ENCODE measurements at places on chromosomes 6 and 20.

- no peak for DNase-seq
- no peaks in the 10 kb centered on the region for H3K4me1 ChIP-seq
- H3K27me3 ChIP-seq, result no peaks in the 10 kb centered on the region
- H3K36me3 ChIP-seq, result no peaks in the 10 kb centered on the region
- H3K4me3 ChIP-seq, result no peak overlapping the region
These were observed 260.9 kb downstream of the TENT5A start for GRCh38 chr6:81491454-81492101.

DNA sequence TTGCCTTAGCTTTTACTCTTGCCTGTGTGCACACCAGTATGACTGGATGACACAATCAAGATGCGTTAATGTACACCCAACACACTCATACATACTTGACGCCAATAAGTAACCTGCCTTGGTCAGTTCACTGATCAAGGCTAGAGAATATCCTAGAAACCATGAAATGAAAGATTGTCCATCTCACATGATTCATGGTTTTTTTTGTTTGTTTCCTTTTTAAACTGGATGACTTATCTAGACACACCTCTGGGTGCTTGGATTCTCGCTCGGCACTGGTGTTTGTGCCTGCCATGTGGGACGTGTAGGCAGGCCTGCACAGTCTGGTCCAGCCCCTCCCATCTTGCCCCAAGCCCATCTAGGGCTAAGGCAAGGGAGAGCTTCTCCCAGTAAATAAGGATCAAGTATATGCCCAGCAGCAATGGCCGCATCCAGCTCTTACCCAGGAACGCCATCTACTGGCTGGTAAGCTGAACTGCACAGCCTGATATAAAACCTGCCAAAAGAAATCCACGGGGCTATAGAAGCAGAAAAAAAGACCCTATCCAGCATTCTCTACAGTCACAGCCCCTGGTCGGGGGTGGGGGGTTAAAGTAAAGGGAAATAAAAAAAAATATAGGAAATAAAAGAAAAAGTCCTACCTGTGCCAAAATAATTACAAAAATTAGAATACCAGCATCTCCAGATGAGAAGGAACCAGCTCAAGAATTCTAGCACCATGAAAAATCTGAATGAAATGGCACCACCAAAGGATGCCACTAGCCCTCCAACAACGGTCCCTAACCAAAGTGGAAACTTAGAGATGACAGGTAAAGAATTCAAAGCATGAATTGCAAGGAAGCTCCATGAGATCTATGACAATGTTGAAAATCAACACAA, 73.3 kb downstream of the OTOR start:
- H3K4me1 ChIP-seq, result no peaks in the 10 kb centered on the region
- peak; percentile 39 for DNase-seq
- H3K36me3 ChIP-seq, result no peaks in the 10 kb centered on the region
- H3K27me3 ChIP-seq, result no peaks in the 10 kb centered on the region
- H3K27ac ChIP-seq, result no peak overlapping the region

DNA sequence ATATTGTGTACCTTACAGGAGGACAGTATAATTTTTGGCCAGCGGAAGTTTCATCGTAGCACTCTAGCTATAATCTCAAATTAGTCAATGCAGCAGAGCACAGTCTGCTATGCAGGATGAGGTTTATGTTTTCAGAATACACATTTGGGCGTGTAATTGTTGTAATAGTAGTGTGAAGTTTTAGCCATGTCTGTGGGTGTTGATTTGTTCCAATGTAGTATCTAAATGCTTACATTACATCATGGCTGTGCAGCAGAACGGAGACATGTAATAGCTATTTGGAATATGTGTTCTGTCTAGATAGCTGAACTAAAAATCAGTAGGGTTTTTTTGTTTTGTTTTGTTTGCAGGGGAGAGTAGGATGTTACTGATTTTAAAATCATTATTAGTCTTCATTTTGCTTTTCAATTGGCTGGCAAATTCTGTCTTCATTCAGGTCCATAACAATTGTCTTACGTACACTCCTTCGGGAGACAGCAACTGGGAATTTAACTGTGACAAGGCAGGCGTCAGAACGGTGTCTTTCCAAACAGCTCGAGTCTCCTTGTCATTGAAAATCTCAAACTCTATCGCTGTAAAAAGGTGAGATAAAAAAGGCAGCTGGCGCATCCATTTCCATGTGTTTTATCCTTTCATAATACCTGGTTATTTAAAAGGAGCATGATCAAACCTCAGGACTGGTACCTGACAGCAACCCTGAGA, 65.1 kb upstream of the CDH4 start:
- no peak overlapping the region for H3K27ac ChIP-seq
- no peaks in the 10 kb centered on the region for H3K4me1 ChIP-seq
- no peaks in the 10 kb centered on the region for H3K36me3 ChIP-seq
- no peaks in the 10 kb centered on the region for H3K27me3 ChIP-seq
- no peak for DNase-seq

DNA sequence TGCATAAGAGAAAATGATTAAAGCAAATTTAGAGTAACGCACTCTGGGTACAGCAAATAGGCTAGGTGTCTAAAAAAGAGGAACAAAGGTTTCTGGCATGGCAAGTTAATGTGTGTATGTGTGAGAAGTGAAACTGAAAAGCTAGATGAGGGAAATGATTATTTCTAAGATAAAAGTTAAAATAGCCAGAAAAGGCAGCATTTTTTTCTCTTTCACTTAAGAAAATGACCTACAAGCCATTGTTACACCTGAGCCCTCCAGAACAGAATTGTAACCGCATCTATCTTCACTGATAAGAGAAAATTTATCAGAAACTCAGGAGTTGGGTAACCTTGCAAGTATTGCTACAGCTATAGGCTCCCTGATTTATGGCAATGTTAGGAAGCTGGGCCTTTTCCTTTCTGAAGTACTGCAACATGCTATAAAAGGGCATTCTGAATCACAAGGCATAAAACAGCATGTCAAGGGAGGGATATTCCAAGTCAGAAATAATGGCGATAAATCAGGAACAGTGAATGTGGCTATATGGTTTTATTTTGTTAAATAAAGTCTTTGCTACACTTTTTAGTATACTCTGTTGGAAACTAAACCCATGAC, 395.3 kb downstream of the TBC1D32 start:
- H3K27me3 ChIP-seq, result no peaks in the 10 kb centered on the region
- no peak overlapping the region for H3K4me3 ChIP-seq
- no peak for DNase-seq

GRCh38 chr20:37297066-37297736, 7.7 kb downstream of the MANBAL start:
- H3K4me3 ChIP-seq, result no peak overlapping the region
- peaks cover 36% of the 10 kb centered on the region for H3K4me1 ChIP-seq
- H3K27ac ChIP-seq, result no peak overlapping the region
- H3K27me3 ChIP-seq, result no peaks in the 10 kb centered on the region
- no peak for DNase-seq

DNA sequence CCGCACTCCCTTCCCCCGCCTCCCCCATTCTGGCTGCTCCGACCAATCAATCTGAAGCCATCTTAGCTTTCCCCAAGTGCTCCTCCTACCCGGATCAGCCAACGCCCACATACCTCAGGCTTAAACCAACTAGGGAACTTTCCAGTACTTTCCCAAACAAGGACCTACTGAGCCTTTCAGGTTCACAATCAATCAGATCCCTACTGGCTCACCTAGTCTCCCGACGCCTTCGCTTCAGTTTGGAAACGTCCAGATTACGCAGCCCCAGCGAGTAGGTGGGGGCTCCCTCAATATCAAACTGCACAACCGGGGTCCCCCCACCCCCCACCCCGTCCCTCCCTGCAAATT, 432 bp downstream of the HSPA1L start:
- peaks cover 21% of the 10 kb centered on the region for H3K4me1 ChIP-seq
- H3K4me3 ChIP-seq, result peak overlapping the region; percentile 33
- H3K27ac ChIP-seq, result peak overlapping the region; percentile 65
- peak; percentile 96 for DNase-seq

GRCh38 chr20:35173576-35174192, 1.8 kb downstream of the PROCR start:
- H3K4me3 ChIP-seq, result peak overlapping the region; percentile 80
- peak overlapping the region; percentile 31 for H3K27ac ChIP-seq
- peak; percentile 57 for DNase-seq
- H3K4me1 ChIP-seq, result peaks cover 30% of the 10 kb centered on the region

GRCh38 chr6:108502832-108503231, 57.9 kb upstream of the FOXO3 start:
- no peaks in the 10 kb centered on the region for H3K36me3 ChIP-seq
- no peaks in the 10 kb centered on the region for H3K27me3 ChIP-seq
- H3K27ac ChIP-seq, result no peak overlapping the region
- no peaks in the 10 kb centered on the region for H3K4me1 ChIP-seq
- DNase-seq, result no peak

Data from endothelial cell of umbilical vein (primary cell).